NCI-H510A (cell line): ENCODE measurements at places on chromosomes 3 and 15.

DNA sequence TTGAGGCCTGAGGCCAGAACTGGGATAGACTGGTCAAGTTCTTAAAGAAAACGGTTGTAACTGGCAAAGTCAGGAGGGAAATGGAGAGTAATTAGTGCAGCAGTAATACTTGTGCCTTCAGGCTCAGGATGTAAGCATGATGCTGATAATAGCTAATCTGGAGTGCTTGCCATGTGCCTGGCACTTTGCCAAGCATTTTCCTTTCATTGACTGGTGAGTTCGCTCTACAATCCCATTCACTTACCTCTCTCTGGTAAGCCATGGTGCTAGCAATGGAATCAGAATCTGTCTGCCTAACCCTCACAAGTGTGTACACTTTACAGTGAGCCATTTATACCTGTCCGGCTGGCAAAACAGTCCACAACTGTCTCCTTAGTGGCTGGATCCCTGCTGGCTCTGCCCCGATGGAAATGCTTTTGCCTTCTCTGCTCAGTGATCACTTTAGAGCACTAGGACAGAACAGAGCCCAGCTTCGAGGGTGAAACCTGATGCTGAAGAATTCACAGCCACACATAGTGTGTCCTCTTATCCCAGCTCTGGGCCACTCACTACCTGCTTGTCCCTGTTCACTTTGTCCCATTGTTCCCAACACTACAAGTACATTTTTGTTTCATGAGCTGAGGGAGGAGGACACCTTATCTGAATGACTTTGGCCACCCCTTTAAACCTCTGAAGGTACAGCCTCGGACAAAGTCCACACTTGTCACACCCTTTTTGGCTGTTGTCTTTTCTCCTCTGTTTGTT lies 10.3 kb downstream of the CHP1 start:
- peak; percentile 25 for DNase-seq

DNA sequence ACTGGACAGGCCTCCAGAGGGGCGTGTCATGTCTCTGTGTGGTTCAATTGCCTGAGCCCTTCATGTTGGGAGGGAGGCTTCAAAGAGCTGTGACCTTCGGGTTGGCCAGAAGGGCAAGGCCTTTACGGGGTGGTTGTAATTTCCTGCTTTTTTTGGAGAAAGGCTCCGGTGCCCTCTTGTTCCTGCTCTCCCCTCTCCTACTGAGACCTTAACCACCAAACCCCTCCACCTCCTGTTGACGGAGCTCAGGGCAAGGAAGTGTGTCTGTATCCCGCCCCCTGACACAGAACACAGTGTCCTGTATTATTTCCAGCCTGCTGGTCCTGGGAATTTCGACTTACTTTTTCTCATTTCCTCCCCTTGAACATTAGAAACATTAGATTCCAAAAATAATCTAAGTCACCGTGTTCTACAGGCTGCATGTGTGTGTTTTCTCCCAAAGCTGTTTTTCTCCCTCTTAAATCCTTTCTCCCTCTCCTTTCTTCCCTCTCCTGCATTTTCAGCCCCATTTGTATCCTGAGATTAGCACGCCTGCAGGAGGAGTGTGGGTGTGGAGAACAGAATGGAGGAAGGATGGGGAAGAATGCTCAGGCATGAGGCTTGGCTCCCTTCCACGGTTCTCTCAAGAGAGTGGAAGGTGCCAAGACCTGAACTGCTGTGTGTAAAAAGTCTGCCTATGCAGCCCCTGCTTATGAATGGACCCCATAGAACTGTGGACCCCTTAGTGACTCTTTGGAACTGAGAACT lies 285.4 kb upstream of the ROPN1 start:
- DNase-seq: no peak

GRCh38 chr3:103127737-103128136 lies 692.9 kb downstream of the ZPLD1 start:
- DNase-seq: no peak

DNA sequence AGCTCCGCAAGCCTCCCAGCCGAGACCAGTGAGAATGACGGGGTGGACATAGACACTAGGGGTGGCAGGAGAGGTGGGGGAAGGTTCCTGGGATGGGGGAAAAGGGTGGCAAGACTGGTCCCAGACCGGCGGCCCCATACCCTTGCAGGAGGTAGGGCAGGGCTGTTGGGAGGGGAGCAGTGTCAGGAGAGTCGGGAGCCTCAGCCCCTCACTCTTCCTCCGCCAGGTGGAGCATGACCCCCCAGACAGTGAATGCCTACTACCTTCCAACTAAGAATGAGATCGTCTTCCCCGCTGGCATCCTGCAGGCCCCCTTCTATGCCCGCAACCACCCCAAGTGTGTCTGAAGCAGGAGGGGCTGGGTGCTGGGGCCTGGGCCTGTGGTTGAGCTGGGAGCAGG lies 8.7 kb upstream of the PSMD2 start:
- no peak for DNase-seq

GRCh38 chr3:161649900-161650484 lies 153.4 kb downstream of the OTOL1 start:
- no peak for DNase-seq

DNA sequence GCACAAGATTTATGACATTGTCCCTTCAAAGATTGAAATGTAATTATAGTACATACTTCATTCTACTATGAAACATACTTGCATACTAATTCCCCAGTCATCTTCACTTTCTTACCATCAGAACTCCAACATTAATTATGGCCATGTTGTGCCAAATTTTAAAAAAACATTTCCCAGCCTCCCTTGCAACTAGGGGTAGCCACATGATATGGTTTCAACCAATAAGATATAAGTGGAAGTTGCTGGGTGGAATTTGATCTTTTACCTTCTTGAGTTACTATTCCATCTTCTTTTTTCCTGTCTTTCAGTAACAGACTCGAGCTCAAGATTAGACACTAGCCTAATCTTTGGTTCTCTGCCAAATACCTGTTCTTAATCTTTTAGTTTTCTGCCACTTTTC lies 25.6 kb upstream of the UBE3A start:
- no peak for DNase-seq

DNA sequence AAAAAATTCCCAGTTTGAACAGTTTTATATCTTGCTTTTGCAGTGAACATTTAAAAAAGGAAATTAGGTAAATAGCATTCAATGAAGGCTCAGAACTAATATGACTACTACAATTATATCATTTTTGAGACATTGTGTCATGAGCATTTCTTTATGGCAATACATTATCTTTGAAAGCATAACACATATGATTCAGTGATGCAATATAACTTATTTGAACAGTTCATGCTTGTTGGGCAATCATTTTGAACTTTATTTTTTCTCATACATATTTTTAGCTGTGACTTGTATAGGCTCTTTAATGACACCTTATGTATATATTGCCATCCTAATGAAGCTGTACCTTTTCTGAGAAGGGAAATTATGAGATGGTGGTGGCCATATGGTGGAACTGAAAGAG lies 828.6 kb upstream of the NR2F2 start:
- DNase-seq: no peak

DNA sequence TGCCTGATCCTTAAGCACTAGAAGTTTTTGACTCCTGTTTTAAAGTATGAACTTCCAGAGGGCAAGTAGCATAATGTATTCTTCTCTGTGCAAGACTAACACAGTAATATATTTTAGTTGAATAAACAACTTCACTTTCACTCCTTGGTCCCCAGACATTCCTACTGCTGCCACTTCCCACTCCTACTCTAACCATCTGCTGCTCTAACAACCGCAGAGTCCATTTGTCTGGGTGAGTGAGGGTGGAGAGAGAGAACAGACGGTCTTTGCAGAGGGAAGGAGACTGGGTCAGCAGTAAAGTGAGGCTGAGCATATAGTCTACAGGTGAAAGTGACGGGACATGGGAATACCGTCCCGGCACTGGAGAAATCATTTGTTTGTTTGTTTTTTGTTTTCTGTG lies 301.0 kb upstream of the SLCO3A1 start:
- DNase-seq: no peak

GRCh38 chr15:39247574-39247973 lies 333.3 kb upstream of the THBS1 start:
- DNase-seq: no peak

DNA sequence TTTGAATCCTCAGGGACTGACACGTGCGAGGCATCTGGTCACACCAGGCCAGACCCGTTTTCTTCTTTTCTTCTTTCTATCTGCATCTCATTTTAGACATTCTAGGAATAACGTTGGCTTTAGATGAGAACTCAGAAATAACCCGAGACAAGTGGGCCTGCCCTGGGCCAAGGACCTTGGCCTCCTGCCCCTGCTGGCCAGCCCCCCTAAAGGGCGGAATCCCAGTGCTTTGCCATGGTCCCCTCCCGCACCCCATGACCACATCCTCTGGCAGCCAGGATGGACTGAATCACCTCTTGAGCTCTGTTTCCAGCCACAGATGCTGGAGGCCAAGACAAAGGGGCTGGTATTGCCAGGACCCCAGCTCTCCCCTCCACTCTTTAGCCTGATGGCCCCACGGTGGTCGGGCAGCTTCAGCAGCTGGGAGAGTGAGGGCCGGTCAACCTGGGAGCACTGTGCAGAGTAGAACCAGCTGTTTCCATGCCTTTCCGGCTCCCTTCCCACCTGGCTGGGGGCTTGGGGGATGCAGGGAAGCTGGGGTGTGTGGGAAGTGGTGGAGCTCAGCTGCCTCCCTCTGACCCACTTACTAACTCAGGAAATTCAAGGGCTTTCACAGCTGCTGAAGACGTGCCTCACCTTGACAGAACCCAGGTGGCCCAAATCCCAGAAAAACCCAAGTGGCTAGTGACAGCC lies 190.9 kb downstream of the FAM43A start:
- no peak for DNase-seq

DNA sequence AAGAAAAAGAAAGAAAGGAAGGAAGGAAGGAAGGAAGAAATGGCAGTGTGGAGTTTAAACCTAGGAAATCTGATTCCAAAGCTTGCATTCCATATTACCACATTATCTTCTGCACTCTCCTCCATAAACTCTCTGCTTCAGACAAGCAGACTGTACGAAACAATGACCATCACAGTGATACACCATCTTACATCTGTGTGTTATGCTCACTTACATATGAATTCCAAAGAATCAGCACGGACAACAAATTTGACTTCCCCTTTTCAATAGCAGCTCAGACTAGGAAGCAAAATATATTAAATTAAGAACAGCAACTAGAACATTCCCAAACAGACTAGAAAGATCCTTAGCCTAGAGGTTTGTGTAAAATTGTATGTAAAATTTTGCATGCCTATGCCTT lies 18.0 kb upstream of the PPM1L start:
- DNase-seq: no peak

- DNase-seq: no peak
Measured at GRCh38 chr3:123469323-123469995, 20.6 kb upstream of the ADCY5 start.

GRCh38 chr3:30692498-30693130 lies 86.2 kb downstream of the TGFBR2 start:
- no peak for DNase-seq

GRCh38 chr15:95680728-95681127 lies 649.8 kb upstream of the NR2F2 start:
- DNase-seq: no peak

GRCh38 chr15:100515758-100516157 lies 13.0 kb downstream of the CERS3 start:
- no peak for DNase-seq

- DNase-seq: no peak
Measured at GRCh38 chr3:119918992-119919933, 137.4 kb downstream of the NR1I2 start.

DNA sequence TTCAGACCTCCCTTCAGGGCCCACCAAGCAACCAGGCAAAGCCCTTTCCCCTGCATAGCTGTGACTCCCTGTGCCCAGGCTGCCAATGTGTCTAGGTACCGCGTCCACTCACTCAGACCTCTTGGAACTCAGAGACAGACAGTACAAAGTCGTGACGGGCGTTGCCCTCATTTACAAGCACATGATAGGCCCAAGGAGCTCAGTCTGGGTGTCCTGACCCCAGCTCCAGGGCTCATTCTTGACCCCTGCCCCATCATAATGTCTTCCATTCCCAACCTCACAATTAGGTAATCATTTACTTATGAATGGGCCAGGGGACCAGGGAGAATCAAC lies 56.0 kb downstream of the KLF13 start:
- DNase-seq: no peak

GRCh38 chr3:111321786-111322185 lies 220.2 kb upstream of the CD96 start:
- DNase-seq: no peak

GRCh38 chr3:112437146-112438022 lies 61.9 kb downstream of the BTLA start:
- no peak for DNase-seq
